Right lobe of liver (tissue), 6 donors: ENCODE measurements at places on chromosomes 4 and X.

GRCh38 chr4:99029852-99030251, 34.3 kb downstream of the METAP1 start:
- DNase-seq, result no peak

DNA sequence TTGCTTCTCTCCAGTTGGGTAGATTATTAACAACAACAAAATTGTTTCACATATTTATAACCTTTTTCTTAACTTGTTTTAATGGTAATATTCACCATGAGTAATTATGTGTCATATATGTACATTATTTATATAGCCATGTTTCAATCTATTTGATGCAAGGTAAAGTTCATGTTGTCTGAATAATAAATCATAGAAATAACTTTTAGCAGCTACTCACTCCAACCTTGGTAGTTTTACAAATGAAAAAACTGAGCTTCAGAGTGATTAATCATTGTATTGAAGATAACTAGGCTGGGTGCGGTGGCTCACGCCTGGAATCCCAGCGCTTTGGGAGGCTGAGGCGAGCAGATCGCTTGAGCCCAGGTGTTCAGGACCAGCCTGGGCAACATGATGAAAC, 46.0 kb downstream of the TMA16 start:
- DNase-seq, result no peak

DNA sequence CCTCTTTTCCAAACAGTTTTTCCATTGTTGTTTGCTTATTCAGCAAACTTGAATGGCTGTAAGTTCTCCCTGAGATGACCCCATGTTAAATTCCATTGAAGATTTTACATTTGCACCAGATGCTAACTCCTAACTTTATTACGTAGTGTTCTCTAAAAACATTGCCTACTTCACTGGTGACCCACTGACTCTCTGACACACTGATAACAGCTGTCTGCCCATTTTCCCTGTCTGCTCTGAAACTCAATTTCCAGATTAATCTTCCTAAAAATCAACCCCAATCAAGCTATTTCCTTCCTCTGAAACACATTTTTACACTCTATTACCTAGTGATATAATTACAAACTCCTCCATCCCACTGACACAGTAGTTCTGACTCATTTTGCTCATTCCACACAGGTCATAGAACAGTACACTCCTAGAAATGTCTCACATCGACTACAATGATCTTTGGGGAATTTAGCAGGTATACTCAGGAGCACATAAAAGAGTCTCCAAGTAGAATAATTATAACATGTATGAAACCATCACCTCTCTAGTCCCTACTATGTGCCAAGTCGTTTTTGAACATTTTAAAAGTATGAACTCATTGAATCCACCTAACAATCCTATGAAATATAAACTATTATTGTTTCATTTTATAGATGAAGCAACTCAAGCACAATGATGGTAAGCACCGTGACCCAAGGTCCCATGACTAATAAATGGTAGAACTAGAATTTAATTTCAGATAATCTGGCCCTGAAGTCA, 210.9 kb downstream of the SLIT2 start:
- DNase-seq, result no peak

DNA sequence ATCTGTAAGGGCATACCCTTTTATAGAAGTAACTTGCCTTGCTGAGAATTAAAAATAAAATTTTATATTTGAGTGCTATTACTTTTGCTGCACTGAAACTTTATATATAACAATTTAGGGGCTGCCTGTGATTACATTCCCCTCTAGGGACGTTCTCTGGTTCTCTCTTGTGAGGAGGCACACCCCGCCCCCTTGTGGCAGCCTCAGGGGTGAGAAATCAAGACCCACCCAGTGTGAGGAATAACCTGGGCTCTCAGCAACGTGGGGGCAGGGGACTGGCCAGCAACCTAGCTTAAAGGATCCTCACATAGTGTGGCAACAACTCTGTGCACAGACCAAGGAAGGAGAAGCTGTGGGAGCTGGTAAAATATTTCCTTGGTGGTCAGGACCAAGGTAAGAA, 43.7 kb downstream of the MAGEA9 start:
- DNase-seq, result peak; percentile 31

- DNase-seq, result no peak
These were observed 281.1 kb downstream of the SLC7A11 start for GRCh38 chr4:137961051-137961438.

- DNase-seq, result no peak
These were observed 21.3 kb downstream of the ZNF721 start for GRCh38 chr4:477686-478085.

- DNase-seq, result no peak
These were observed 6.5 kb upstream of the EXOSC9 start for GRCh38 chr4:121794505-121795188.

- no peak for DNase-seq
These were observed 39.6 kb downstream of the HTRA3 start for GRCh38 chr4:8308856-8309771.

DNA sequence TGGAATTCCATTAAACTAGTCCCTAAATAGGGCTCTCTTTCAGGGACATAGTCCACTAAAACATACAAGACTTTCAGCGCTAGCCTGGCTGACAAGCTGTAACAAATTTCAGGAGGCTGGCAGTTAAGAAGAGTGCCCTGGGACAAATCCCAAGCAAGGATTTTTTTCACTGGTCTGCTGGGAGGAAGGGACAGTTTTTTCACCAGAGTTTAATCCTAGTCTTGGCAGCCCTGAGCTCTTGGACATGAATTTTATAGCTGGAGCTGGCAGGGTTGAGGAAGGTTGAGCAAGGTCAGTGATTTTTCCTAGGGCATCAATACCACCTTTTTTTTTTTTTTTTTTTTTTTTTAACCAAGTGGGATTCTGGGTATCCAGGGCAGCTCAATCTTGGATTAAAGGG, 184.4 kb downstream of the SH2D1A start:
- peak; percentile 41 for DNase-seq

GRCh38 chr4:34362654-34363053, 1881.7 kb downstream of the ARAP2 start:
- no peak for DNase-seq

- DNase-seq, result no peak
These were observed 582.3 kb downstream of the FSTL5 start for GRCh38 chr4:161581262-161582230.

DNA sequence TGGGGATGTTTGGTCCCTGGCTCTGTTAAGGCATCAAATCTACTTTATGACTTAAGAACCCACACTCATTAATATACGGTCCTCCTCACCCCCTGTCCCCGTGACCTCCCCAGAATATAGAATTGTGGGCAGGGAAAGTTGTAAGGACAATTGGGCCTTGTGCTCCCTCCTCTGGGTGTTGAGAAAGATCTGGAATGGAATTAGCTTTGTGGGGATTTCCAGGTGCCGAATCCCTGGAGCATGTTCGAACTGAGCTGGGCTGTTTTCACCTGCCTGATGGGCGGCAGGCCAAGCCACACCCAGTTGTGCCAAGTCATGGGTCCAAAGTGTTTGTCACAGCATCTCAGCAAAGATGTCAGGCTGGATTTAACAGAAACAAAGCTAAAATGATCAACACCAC, 349.3 kb upstream of the KLF3 start:
- DNase-seq, result peak; percentile 75

- no peak for DNase-seq
These were observed 52.2 kb upstream of the NOCT start for GRCh38 chr4:138963412-138963811.

DNA sequence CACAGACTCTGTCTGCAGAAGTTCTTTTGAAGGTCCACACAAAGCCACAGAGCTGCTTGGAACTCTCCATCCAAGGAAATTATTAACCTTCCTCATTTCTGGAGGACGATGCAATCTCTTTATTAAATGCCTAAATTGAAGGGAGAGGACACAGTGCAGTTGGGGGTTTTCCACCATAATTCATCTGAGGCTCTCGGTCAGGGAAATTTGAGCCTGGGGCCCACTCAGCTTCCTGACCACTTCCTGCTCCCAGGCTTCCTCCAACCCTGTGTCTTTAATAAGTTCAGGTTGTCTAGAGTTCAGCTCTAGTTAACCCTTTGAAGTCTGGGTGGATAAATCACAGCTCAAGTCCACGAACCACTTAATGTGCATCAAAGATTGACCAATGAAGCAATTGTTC, 58.5 kb downstream of the PRPS1 start:
- no peak for DNase-seq

- no peak for DNase-seq
These were observed 211.9 kb upstream of the KIT start for GRCh38 chr4:54445866-54446265.

- no peak for DNase-seq
These were observed 34.0 kb downstream of the LDOC1 start for GRCh38 chrX:141142946-141143345.

DNA sequence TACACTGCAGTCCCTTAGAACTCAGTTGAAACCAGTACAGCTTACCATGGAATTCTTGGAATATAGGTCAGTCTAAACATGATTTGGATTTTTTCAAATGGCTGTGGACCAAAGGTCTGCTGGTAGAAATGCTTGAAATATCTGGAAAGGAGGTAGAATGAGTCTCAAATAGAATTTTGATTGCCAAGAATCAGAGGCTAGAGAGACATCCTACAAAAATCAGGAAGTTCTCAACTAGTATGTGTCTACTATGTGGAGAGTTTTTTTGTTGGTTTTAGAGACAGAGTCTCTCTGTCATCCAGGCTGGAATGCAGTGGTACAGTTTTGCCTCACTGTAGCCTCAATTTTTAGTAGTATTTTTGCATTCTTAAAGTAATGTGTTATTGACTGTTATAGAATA, 53.6 kb downstream of the PAQR3 start:
- DNase-seq, result no peak

GRCh38 chr4:37383579-37384229, 139.2 kb downstream of the NWD2 start:
- DNase-seq, result no peak

GRCh38 chr4:123421227-123421936, 24.8 kb downstream of the SPRY1 start:
- no peak for DNase-seq

- DNase-seq, result no peak
These were observed 67.0 kb upstream of the KLHL13 start for GRCh38 chrX:118183606-118184005.

DNA sequence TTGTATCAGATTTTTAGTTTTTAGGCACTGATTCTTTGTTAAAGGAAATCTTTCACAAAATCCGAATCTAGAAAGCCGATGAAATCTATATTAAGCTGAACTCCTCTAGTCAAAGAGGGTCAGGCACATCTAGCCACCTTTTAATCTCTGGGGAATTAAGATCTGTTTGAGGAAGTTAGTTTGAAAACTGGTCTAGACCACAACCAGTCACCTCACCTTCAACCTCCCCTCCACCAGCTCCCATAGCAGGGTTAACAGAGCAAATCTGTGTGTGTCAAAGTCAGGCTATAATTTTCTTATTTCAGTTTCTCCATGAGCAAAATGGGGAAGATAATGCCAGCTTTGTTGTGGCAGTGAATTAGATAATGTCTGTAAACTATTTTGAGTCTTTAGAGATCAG, 110.0 kb upstream of the IGFBP7 start:
- DNase-seq, result no peak

DNA sequence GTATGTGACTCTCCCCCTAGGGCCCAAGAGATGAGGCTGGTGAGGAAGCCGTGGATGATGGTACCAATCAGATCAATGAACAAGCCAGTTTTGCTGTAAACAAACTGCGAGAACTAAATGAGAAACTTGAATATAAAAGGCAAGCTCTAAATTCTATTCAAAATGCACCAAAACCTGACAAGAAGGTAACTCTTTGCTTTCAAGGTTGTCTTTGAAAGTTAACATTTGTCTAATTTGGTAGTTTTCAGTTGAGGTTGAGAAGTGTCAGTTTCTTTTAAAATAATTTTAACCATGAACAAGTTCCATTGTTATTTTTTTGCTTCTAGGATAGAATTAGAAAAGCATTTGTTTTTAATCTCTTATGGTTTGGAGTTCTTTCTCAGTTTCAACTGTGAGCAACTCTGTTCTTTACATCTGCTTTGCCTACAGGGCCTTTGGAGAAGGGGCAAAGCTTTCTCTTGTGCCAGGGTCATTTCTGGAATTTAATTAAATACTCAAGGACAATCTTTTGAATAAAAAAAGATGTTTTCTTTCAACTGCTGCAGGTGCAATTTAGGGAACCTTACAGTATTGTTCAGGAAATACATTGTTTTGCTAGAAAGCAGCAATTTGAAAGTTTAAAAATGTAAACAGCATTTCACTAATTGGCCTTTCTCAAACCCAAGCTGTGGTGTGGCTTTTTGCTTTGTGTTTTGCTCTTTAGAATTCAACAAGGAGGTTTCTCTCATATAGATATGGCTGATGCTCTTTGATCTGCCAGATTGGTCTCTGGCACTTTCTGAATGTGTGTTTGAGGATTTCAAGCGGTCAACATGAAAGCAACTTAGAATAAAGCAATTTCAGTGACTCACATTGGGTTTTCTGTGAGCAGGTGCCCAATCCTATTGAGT, 62.9 kb downstream of the LRP2BP start:
- no peak for DNase-seq

GRCh38 chrX:129723511-129723910, 15.3 kb upstream of the XPNPEP2 start:
- DNase-seq, result no peak

- no peak for DNase-seq
These were observed 718.9 kb downstream of the ARAP2 start for GRCh38 chr4:35525192-35525978.

DNA sequence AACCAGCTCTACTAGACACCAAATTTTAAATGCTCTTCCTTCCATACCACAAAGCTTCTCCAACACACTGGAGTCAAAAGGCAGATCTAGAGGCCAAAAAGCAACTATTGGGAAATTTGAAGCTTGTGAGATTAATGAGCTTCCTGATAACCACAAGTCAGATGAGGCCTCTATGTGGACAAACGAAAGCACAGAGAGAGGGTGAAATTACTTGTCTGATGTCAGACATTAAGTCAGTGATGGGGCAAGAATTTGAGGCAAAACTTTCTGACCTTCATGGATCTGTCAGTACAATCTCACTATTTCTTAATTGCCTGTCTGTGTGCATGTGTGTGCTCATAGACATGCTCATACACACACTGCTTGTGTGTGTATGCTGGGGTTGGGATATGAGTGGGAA, 103.6 kb downstream of the GUCY2F start:
- DNase-seq, result no peak

- no peak for DNase-seq
These were observed at the start of gene SSX5 for GRCh38 chrX:48196745-48197201. TSS of gene SSX5 (minus strand) at chrX:48196795. CDS start at chrX:48195358, 1,437 bp downstream.

- no peak for DNase-seq
These were observed 111.6 kb downstream of the BTC start for GRCh38 chr4:74682567-74683359.

DNA sequence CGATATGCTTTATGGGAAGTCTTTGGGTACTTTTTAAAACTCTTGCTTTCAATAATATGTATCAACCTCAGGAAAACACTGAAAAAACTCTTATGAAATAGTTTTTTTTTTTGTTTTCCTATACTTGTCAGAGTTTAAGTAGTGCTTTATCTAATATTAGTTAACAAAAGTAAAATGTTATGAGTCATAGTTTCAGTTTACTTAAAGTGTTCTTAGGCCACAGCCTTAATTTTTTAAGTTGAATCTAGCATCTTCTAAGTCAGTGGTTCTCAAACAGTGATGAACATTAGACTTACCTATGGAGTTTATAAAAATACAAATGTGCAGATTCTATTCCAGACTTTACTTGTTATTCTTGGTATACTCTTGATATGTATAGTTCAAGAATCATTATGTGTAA, 26.3 kb upstream of the ADGRL3 start:
- DNase-seq, result no peak

GRCh38 chr4:95426455-95426854, 122.3 kb downstream of the UNC5C start:
- no peak for DNase-seq
